ENCODE measurements at places on chromosomes 1 and 21.

DNA sequence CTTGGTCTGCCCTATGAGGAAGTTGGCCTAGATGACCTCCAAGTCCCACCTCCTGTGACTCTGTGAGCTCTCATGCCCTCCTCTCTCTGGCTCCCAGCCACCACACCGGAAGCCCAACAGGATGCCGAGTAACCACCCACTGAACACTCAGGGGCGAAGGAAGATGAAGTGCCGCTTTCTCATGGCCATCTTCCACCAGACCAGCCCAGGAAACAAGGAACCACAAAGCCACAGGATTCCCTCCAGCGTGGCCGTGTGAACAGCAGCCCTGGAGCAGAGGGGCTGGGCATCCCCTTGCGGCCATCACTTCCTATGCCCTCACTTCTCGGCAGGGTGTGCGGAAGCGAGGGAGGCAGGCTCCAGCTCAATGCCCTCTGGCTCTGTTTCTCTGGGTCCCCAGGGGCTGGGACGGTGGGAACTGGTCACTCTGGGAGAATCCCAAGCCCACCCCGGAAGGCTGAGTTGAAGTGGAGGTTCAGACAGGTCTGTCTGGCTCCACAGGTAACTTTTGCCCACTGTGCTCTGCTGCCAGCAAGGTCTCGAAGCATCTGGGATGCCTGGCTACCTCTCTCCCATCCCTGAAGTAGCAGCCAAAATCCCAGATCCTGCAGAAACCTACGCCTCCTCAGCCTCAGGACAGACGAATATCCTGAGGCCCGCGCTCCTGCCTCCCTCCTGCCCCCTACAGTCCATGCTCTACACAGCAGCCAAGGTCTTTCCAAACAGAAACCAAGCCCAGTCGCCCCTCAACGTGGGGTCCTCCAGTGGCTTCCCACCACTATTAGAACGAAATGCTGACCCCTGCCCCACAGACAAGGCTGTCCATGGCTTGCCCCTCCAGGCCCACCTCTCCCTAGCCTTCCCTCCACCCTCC, 44.2 kb upstream of the ECE1 start:
- no peak for DNase-seq

DNA sequence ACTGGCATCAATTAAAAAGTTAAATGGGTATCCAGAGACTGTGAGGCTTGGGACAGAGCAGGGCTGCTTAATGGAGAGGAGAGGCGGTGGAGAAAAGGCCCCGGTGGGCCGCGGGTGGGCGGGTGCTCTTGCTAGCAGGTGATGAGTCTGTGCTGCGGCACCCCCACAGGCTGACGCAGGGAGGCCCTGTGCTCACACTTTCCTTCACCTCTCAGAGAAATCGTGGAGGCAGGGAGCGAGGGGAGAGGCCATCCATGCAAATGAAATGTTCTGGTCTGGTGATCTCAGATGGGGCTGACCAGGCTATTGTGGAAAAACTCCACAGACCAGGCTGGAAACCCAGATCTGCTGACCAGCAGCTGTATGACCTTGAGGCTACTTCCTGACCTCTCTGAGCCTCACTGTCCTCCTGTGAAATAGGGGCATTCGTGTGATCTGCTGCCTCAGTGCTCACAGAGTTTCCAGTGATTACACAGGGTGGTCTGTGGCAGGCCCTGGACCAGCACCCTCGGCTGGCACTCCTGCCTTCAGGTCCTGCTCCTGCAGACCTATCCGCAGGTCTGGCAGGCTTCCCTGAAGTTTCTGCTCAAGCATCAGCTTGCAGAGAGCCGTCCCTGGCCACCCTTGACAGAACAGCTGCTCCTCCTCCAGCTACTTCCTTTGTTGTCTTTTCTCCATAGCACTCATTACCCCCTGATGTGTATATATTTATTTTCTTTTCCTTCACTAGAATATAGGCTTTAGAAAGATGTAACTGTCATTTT, 89.2 kb downstream of the BEND5 start:
- no peak for DNase-seq

DNA sequence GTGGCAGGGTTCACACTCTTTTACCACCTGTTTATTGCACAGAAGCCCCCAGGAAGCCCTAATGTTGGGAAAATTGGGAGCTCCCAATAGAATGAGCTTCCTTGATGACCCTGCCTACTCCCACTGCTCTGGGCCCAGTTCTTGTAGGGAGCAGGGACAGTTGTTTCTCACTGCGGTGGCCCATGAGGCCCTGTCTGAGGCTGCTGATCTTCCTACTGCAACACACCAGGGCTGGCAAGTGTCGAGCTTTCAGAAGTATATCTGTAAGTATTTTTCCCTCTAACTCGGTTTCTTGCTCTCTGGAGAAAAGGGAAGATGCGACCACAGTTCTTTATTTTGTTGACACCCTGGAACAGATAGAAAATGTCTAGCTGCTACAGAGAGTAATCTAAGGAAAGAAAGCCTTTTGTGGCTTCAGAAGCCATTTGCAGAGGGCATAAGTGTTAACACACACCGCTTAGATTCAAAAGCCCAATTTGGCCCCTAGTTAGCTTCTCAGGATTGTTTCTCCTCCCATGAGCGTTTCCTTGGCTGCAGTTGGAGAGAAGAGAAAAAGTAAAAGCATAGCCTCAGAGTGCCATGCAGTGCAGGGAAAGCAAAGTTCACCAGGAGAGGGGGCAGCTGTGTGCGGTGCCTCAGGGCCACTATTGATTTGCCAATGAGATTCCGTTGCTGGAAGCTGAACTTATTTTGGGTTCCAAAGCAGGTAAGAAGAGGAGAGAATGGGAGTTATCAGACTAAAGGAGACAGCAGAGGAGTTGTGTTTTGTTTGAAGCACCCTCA, 102.6 kb downstream of the SELENOF start:
- DNase-seq, result no peak

- no peak for DNase-seq
Observed at GRCh38 chr21:45764792-45765191, 121.3 kb downstream of the PCBP3 start.

DNA sequence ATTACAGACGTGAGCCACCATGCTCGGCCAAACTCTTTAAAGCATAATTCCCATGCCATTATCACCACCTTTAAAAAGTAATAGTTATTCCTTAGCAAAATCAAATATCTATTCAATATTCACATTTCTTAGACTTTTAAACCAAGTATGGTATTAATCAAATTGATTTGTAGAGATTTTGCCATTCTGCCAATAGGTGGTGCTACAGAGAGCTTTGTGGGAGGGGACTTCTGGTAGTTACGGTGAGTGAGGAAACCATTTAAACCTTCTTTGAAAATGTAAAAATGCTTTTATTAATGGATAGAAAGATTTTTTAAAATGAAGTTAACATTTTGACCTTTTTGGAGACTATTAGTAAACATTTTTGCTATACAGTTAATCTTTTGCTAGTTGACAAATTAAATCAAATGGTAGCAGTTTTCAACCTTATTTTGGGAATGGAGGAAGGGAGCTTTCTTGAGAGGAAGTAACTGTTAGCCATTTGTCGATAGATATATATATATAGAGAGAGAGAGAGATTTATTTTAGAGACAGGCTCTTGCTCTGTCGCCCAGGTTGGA, 19.3 kb downstream of the IARS2 start:
- no peak for DNase-seq

- DNase-seq, result no peak
Observed at GRCh38 chr1:36326499-36326898, 3.1 kb upstream of the EVA1B start.

DNA sequence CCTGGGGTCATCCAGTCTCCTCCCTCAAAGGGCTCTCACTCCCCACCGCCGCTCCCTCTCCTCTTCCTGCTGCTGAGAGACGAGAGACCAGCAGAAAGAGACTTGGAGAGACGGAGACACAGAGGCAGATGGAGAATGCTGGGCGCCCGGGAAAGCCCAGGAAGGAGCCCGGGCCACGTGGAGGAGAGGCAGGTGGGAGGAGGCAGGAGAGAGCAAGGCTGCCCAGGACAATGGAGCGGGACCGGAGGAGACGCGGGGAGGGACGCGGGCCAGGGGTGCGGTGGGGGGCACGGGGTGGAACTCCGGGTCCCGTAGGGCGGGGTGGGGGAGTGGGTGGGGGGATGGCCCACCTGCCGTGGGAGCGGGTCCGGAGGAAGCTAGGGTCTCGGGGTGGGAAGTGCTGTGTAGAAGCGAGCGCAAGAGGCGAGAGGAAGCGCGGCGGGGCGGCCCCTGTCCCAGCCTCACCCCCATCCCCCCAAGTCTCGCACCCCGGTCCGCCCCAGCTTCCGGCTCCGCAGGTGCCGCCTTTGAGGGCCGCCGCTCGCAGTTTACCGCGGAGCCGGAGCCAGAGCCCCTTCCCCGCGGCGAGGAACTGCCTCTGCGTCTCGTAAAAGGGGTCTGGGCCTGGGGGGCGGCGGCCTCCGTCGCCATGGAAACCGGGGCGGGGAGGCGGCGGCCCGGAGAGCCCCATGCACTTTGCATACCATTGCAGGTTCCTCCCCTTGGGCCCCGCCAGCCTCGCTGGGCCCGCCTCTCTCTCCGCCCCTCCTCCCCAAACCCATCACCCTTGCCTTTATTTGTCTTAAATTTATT, 11.7 kb upstream of the EPHA2 start:
- DNase-seq, result no peak

GRCh38 chr1:101592845-101593244, 356.0 kb downstream of the S1PR1 start:
- DNase-seq, result no peak

DNA sequence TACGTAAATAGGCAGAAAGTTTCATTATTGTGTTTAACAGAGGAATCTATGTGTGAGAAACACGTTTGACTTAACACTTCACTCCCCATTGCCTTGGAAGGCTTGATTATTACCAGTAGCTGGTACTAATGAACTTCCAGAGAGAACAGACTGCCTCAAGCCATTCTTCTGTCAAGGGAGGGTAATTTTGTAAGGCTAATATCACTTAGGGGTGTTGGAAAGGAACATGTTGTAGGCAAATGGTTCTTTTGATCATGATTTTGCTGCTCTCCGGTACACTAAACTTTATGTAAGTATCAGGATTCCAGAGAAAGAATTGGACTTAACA, 1.8 kb downstream of the LAMC1 start:
- no peak for DNase-seq

DNA sequence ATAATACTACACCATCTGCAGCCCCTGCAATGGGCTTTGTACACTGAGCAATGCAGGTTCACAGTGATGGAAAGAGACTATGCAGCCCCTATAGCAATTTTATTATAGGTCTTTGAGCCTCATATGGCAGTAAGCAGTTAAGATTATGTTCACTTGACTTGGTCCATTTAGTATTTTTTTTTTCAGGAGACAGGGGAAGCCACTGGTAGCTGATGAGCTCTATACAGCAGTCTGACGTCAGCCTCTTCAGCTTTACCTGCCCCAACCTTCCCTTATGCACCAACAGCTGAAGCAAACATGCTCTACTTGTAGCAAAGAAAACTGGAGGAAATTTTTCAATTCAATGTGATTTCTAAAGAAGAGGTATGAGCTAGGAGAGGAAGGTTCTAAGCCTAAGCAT, 32.2 kb downstream of the AIDA start:
- DNase-seq, result no peak

GRCh38 chr1:55048453-55049270, 9.3 kb downstream of the PCSK9 start:
- no peak for DNase-seq

DNA sequence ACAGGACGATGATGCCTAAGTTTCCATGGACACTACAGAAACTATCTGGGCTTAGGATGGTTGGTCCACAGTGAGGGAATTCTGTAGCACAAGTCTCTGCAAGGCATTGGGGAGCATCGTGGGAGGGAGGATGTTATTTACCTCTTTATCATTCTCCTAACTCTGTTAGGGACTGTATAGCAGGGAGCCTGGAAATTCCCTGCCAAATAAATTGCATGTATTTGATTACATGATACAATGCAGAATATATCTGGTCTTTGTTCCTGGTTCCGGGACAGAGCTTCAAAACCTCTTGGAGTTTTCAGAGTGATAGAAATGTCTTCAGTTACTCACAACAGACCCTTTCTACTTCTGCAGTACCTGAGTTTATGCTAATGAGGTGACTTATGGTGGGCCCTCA, 385.9 kb downstream of the PCP4 start:
- DNase-seq, result no peak

- no peak for DNase-seq
Observed at GRCh38 chr21:46361176-46361575, 37.2 kb downstream of the PCNT start.

DNA sequence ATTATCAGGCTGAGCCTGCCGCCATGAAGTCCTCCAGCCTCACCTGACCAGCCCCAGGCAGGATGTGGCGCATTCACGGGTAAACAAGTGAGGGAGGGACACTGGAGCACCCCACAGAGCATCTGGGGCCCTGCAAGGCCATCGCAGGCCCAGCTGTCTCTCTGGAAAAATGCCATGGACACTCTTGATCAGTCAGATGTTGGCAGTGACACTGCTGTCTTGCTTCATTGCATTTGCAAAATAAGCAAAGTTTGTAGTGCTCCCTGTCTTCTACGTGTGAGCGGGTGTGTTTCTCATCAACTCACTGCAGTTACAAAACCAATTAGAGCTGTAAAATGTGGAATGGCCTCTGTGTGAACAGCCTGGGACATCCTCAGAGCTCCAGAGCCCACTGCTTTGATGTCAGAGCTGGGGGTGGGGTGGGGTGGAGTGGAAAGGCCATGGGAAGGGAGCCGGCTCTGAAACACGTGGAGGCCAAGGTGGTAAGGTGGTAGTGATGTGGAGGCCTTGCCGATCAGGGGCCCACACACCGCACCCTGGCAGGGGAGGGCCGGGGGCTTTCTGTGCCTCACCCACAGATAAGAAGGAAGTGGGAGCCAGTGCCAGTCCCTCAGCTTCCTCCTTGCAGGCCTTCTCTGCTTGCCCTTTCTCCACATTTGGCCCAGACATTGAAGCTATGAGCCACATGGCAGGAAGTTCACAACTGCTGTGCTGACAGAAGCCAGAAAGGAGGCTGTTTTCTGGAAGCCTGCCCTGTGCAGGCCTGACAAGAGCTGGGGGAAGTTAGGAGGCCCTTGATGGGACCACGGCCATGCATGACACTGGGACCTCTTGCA, 254.9 kb downstream of the RHOU start:
- peak; percentile 98 for DNase-seq

DNA sequence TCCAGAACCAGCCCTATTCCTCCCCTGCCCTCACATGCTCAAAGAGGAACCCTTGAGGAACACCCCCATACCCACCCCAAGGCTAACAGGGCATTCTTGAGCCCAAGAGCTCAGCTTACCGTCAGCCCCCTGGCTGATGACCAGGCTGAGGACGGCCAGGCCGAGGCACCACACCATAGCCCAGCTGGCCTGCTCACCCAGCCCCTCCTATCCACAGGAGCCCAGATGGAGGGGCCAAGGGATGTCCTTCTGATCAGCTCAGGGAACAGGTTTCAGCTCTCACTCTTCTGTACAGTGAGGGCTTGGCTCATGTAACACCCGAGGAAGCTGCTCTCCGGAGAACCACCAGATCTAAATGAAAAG, 2.2 kb downstream of the IGSF9 start:
- DNase-seq, result no peak

DNA sequence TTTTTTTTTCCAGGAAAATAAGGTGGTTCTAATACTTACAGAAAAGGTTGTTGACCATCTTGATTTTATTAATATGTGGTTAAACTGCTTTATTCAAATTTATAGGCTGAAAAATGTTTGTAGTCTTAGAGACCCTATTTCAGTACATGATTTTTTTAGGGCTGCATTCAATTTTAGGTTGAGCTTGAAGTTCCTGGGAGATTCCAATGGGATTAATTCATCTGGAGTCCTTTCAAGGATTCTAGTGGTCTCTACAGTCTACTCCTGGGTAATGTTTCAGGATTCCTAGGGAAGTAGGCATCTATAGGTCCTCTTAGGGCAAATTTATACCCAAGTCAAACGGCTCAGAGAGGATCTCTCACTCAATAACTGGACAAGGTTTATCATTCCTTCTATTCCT, 126.7 kb downstream of the HMCN1 start:
- DNase-seq, result no peak

GRCh38 chr1:233327651-233328141, at the start of gene MAP3K21:
Gene MAP3K21 (plus strand): TSS chr1:233327724. CDS start chr1:233328029, 305 bp downstream.
- DNase-seq, result no peak

GRCh38 chr1:174789399-174789798, 210.3 kb upstream of the CACYBP start:
- no peak for DNase-seq
